ENCODE measurements at places on chromosomes 16 and 17. TPM values are rescaled to one million over a fixed set of nuclear protein-coding genes. Genes with fewer than 3 reads are reported as not detected.
A peak's percentile ranks its signal among the peaks of the same experiment; 100 is the strongest.

GRCh38 chr16:1054660-1055556, 17.6 kb upstream of the SSTR5 start:
- peak; percentile 29 for DNase-seq

DNA sequence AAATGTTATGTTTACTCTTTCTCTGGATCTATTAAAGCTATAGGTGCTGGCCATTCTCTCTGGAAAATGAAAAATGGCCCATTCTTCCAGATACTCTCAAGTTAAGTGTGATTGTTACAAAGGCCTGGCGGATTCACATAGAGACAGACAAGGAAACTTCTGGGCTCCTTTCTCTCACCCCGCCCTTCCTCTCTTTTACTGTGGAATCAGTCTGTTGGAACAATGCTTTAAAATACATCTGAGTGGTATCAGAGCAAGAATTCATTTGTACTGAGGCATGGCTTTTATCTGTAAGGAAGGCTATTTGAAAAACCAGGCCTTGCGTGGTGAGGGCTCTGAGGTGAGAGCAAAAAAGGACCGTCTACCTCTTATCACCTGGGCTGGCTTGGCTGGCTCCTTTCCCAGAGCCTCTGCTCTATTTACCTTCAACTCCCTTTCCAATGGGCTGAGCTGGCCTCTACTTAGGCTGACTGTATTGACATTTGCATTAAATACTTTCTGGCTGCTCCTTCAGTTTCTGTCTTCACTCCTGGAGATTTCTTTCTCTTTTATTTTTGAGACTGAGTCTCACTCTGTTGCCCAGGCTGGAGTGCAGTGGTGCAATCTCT, 274.0 kb downstream of the PHKB start:
- no peak for DNase-seq

DNA sequence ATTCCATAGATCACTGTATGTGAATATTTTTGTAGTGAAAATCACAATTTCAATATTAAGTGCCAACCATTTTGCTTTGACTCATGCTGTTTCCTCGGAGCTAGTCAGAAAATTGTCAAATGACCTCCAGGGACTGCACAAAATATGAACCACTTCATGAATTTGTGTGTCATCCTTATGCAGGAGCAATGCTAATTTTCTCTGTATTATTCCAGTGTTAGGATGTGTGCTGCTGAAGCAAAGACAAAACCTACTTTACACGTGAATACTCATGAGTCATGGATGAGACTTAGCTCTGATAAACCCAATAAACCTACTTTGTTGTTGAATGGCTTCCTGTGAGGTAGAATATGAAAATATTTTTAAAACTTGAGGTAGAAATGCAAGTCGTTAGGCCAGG, 65.2 kb downstream of the SHCBP1 start:
- DNase-seq: peak; percentile 54

GRCh38 chr17:7393613-7394451, 493 bp downstream of the PLSCR3 start:
- no peak for DNase-seq

DNA sequence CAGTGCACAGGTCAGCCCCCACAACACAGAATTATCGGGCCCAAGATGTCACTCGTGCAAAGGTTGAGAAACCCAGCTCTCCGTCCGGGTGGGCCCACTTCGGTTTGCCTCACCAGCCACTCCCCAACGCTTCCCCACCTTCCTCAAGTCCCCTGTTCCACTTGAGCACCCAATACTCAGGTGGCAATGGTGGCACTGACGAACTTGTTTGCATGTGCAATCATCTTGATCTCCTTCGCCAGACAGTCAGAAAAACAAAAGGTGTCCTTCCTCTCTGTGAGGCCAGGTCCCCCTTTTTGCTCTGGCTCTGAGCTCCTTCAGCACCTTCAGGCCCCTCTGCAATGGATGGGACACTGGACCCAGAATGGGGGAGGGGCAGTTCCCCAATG, 3.7 kb downstream of the GGA2 start:
- no peak for DNase-seq

GRCh38 chr16:10949424-10949970, 5.1 kb downstream of the CLEC16A start:
- no peak for DNase-seq

DNA sequence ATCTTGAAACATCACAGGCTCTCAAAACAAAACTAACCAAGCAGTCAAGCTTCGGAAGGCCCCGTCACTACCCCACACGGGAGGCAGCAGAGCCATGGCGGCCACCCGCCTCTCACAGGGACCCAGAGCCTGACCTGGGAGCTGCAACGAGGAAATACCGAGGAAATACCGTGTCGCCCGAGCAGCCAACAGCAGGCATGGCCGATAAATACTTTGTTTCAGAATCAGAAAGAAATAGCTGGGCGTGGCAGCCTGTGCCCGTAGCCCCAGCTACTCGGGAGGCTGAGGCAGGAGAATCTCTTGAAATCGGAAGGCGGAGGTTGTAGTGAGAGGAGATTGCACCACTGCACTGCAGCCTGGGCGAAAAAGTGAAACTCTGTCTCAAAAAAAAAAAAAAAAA, 6.9 kb downstream of the LMF1 start:
- DNase-seq: no peak

DNA sequence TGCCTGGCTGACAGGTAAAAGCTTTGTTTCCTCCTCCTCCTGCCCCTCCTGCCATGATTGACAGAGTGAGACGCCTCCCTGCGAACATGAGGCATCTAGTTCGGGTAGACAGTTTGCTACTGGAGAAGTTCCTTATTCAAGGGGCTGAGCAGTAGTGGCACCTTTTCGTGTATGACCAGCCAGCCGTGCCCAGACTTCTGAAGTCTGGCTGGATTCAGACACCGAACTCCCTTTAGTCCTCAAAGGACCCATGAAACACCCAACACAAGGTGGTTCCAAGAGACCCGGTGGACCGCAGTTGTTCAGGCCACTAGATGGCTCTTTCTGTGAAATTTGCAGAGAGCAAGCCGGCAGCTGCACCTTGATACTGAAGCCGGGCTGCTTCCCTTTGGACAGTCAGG, 192.8 kb downstream of the XYLT1 start:
- DNase-seq: peak; percentile 7

GRCh38 chr16:12874186-12874585, 27.2 kb upstream of the SHISA9 start:
- DNase-seq: peak; percentile 2

DNA sequence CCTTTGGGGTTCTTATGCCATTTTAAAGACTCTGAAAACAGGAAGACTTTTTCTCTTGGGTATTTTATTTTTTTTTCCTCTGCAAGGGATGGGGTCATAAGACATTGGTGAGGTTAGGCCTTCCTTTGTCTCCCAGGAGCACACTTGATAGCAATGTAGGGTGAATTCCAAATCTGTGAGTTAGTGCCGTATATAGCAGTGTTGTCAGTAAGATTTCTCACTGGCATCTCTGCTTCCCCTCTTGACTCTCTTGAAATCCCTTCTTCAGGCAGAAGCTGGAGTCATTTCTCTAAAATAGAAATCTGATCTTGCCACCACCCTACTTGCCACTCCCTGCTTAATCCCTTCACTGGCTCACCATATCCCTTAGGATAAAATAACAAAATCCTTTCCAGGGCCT, 529.7 kb downstream of the WWOX start:
- DNase-seq: no peak

- DNase-seq: peak; percentile 17
These were observed 11.5 kb downstream of the SLC35B1 start for GRCh38 chr17:49696233-49696761.

DNA sequence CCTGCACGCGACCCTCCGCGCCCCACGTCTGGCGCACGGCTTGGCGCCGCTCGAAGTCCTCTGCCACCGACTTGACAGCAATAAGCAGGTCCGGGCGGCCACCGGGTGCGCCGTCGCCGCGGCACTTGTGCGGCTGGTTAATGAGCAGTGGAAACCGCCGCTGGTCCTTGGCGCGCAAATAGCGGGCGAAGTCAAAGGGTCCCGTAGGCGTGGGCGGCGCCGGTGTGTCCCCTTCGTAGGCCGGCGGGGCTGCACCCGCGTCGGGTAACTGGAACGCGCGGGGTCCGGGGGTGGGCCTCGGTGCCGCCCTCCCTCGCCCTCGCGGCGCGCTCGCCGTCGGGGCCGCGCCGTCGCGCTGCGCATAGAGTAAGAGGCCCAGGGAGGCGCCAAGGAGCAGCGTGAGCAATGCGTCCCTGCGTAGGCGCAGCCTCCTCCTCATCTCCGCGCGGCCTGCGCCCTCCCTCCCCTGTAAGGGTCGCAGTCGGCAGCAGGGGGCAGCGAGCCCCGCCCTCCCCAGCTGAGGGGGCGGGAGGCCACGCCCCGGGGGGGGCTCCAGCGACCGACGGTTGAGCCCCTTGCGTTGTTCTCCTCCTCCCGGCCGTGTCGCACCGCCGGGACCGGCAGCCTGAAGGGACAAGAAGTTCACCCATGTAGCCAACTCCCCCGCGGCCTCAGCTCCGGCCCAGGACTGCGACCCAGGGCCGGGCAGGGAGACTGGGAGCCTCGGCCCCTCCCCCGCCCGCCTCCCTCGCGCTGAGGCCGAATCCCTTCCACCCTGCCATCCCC, 558 bp downstream of the B3GNT9 start:
- peak; percentile 55 for DNase-seq

GRCh38 chr17:76046064-76046463, 19.0 kb upstream of the EVPL start:
- DNase-seq: no peak

GRCh38 chr16:10982465-10983150, 38.2 kb downstream of the CLEC16A start:
- peak; percentile 37 for DNase-seq

GRCh38 chr16:89319886-89320781, 102.6 kb downstream of the ZNF778 start:
- peak; percentile 85 for DNase-seq

DNA sequence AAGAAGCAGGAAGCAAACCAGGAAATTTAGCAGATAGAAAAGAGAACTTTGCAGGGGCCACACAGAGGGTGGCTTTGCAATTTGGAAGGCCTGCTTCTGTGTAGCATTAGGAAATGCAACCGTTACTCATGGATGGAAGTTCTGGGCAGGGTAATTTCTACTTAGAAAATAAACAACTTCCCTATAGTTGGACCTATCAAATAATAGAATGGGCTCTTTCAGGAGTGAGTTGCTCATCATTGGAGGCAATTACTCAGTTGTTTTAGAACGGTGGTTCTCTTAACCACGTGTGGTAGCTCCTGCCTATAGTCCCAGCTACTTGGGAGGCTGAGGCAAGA, 25.8 kb upstream of the HS3ST2 start:
- DNase-seq: no peak

Gene DPEP1
- not detected for total RNA-seq

Gene HOXB8
- 0.56 TPM for total RNA-seq

Gene ASPA
- total RNA-seq: not detected

Gene HS3ST2
- total RNA-seq: not detected

Gene TBX2
- 23.6 TPM for total RNA-seq

Gene HOXB13
- total RNA-seq: not detected

Gene TP53TG3
- not detected for total RNA-seq

Gene PRSS22
- not detected for total RNA-seq
